T-helper 9 cell (primary cell): ENCODE measurements at places on chromosomes 12 and 14.

- no peak for DNase-seq
These were observed 68.5 kb downstream of the SOX5 start for GRCh38 chr12:23880988-23881387.

DNA sequence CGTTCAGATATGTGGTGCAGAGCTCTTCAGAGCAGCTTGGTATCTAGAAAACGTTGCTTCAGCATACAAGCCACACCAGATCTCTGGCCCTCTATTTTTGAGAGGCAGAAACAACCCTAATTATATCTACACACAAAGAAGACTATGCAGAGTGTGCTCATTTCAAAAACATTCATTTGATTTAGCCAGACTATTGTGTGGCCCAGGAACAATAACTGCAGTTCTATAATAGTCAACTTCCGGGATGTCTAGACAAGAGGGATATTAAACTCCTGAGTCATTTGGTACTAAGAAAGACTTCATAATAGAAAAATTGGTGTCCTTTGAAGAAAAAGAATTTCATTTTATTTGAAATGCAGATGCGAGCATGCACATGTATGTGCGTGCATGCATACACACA is 153.8 kb downstream of the PELI2 start:
- no peak for DNase-seq

DNA sequence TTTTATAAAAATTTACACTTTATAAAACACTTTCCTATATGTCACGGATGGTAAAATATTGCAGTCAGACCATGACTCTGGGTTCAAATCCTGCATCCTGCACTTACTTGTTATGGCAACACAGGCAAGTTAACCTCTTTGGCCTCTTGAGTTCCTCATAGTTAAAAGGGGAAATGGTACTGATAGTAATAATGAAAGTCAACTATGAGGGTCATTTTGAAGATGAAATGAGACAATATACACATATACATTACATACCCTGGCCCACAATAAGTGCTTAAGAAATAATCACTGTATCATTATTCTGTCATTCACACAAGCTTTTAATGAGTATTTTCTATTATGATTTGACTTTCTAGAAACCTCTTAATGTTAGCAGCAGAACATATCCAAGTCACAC is 64.4 kb downstream of the C12orf42 start:
- DNase-seq, result no peak

DNA sequence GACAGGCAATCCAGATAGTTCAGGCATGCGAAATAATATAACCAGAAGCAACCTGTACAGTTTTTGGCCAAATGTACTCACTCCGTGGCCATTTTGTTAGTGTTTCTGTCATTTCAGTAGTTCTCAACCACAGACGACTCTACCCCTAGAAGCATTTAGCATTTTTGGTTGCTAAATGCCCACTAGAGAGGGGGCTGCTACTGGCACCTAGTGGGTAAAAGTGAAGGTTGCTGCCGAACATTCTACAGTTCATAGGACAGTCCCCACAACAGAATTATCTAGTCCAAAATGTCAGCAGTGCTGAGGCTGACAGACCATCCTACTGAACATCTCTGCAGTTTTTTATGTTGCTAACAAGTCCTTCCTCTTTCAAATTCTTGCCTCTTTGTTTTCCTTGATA is 107.4 kb downstream of the TSHR start:
- no peak for DNase-seq

- DNase-seq, result no peak
These were observed 6.1 kb upstream of the CD9 start for GRCh38 chr12:6193853-6194815.

DNA sequence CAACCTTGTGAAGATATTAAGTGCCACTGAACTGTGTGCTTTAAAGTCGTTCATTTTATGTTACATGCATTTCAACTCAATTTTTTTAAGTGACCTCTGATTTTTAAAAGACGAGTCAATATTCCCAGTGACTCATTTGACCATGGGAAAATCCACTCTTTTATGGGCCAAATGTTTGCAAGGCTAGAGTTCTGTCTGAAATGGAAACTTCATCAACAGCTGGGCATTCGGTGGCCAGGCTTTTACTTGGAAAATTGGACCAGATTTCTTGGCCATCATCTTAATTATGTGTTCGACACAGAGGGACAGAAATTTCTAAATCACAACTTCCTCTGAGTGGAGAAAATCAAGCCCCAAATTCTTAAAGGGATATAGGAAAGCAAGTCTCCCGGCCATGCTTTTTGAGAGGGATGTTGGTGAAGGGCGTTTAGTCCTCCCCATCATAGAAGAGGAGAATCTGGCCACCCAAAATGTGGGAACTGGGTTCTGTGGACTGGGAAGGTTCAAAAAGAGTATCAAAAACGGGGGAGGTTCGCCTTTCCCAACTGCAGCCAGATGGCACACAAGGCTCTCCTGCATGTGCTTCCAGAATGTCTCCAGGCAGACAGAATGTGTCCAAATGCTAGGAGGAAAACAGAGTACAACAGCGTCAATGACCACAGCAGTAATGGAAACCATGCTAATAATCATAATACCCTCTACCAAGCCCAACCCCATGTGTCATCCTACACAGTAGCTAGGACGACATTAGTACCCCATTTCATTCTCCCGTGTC is 40.9 kb upstream of the FZD10 start:
- no peak for DNase-seq

DNA sequence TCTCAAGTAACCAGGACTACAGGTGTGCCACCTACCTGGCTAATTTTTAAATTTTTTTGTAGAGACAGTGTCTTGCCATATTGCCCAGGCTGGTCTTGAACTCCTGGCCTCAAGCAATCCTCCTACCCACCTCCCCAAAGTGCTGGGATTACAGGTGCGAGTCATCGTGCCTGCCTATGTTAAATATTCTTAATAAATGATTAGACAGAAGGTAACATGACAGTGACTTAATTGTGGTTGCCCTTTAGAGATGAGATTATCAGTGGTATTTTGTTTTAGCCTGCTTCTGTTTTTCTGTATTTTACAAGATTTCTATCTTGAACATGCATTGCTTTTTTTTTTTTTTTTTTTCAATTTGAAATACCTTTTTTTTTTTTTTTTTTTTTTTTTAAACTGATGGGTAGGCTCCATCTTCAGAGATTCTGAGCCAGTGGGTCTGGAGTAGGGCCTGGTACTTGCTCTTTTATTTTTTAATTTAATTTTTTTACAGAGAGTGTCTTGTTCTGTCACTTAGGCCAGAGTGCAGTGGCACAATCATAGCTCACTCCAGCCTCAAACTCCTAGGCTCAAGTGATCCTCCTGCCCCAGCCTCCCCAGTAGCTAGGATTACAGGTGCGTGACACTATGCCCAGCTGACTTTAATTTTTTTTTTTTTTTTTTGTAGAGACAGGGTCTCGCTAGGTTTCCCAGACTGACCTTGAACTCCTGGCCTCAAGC is 88.4 kb downstream of the BORCS5 start:
- no peak for DNase-seq
